Kidney epithelial cell (primary cell): ENCODE measurements at places on chromosomes 4 and X. TPM values are rescaled to one million over a fixed set of nuclear protein-coding genes. Genes with fewer than 3 reads are reported as not detected.

- no peak for DNase-seq
Observed at GRCh38 chr4:144499777-144500176, 146.2 kb upstream of the HHIP start.

- no peak for DNase-seq
Observed at GRCh38 chrX:153736071-153736820, 11.6 kb downstream of the ABCD1 start.

MMRN1 gene
- not detected in 2 replicates for total RNA-seq

DNA sequence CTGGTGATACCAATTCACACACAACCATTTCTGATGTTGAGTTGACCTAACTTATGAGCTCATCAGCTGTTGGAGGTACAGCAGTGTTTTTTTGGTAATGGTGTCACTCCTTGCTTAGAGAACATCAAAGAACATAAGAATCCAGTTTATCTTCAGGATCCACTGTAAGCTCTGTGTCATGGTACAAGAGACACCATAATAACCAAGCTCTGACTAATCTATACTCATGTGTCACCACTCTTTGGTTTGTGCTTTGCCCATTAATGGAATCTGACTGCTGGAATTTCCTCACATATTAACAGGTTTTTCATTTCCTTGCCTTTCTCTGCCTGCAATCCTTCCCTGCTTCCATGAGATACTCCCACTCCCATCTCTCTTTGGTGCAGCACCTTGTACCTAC lies 735.1 kb upstream of the LCORL start:
- peak; percentile 35 for DNase-seq

TRPC5OS gene
- not detected in 2 replicates for total RNA-seq

DNA sequence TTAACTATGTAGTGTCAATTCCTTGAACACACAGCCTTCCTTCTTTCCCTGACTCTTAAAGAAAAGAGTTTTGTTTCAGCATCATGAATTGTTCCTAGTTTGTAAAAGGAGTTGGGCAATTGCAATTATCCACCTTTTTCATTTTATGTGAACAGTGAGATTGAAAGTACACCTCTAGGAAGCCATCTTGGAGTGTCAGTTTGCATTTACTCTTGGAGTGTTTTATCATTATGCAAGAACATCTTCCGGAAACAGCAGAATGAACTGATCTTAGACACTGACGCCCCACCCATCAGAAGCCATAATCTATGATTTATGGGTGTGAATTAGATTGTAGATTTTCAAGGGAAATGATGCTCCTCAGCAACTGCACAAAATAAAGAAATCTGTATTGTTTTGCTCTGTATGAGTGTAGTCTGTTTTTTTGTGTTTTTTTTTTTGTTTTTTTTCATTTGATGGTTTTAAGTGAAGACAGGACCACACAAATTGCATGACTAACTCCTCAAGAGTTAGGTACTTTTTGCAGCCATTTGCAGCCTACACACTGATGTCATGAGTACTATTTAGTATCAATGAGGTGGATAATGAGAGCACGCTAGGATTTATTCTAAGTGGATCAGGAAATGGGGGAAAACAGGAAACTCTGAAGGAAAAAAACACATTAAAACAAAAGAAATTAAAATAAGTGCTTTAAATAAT lies 19.5 kb upstream of the FGF2 start:
- DNase-seq, result no peak

PCDH18 gene
- 0.41 and 1.2 TPM in 2 replicates for total RNA-seq

AVPR2 gene
- 0.08 and 0.21 TPM in 2 replicates for total RNA-seq

- no peak for DNase-seq
Observed at GRCh38 chr4:52091801-52092200, 40.7 kb downstream of the SPATA18 start.

GRCh38 chrX:38500141-38500540 lies 61.2 kb upstream of the TSPAN7 start:
- no peak for DNase-seq

- DNase-seq, result no peak
Observed at GRCh38 chr4:7032596-7032995, 10.6 kb upstream of the TADA2B start.

SSX2 gene
- not detected in 2 replicates for total RNA-seq

GRCh38 chr4:100985576-100985975 lies 361.8 kb downstream of the PPP3CA start:
- no peak for DNase-seq

ACOT9 gene
- 48.8 and 55.5 TPM in 2 replicates for total RNA-seq

DUSP9 gene
- total RNA-seq, result 3.2 and 4.1 TPM in 2 replicates

GRCh38 chrX:18377796-18378195 lies 23.3 kb upstream of the SCML2 start:
- DNase-seq, result no peak
